ENCODE measurements at places on chromosomes 13 and 19. TPM values are rescaled to one million over a fixed set of nuclear protein-coding genes. Genes with fewer than 3 reads are reported as not detected.

DNA sequence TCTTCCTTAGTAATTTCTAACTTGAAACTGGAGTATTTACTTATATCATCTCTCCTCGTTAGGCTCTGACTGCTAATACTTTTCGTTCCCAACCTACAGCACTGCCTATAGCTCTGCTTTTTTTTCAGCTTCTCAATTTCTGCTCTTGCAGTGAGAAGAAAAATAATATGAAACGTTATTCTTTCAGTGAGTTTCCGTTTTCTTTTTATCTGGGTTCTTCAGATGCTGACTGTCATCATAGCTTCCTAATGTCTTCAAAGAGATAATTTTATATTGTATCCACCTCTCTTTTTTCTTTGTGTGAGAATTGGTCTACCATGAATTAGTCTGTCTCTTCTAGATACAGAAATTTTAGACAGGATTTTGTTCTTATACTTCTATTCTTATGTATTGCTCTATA lies 454.9 kb downstream of the LMO7 start:
- no peak for DNase-seq

DNA sequence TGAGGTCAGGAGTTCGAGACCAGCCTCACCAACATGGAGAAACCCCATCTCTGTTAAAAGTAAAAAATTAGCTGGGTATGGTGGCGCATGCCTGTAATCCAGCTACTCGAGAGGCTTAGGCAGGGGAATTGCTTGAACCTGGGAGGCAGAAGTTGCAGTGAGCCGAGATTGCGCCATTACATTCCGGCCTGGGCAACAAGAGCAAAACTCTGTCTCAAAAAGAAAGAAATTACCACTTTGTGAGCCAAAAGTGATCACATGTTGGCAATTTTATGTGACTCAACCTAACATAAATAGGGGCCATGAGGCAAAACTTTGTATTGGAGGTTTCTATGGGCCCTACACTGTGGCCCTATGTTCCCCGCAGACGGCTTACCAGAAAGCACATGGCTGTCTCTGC lies 72.2 kb downstream of the MAP4K1 start:
- DNase-seq, result no peak

Gene CEACAM1
- not detected for total RNA-seq

GRCh38 chr13:24263632-24264031 lies 45.7 kb upstream of the C1QTNF9 start:
- DNase-seq, result no peak
